Kidney epithelial cell (primary cell): ENCODE measurements at places on chromosomes 7 and 10.
A peak's percentile ranks its signal among the peaks of the same experiment; 100 is the strongest.

GRCh38 chr7:30750010-30750409, 1.9 kb upstream of the INMT start:
- no peak for DNase-seq

- no peak for DNase-seq
Measured at GRCh38 chr7:150685219-150686029, at the start of gene GIMAP2. GIMAP2 (plus strand) TSS chr7:150685706; CDS start chr7:150687060, 1,354 bp downstream.

- no peak for DNase-seq
Measured at GRCh38 chr10:52642208-52642607, 130.4 kb downstream of the MBL2 start.

- DNase-seq, result no peak
Measured at GRCh38 chr7:135512135-135512887, 2.4 kb upstream of the CNOT4 start.

DNA sequence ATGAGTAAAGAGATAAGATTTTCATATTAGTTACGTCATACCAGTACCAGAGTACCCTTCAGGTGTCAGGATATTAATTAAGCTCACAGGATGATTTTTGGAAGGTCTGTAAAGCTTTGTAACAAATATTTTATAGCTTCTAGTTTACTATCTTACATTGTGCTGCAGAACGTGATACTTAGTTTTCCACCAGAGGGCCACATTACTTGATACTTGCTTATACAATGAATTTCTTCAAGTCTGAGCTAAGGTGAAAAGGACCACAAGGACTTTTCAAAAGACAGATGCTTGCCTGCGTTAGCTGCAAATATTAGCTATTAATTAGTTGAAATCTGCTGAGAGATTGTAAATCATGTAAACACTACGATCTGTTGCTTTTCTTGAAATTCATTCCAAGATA, 12.2 kb downstream of the FOXP2 start:
- no peak for DNase-seq

DNA sequence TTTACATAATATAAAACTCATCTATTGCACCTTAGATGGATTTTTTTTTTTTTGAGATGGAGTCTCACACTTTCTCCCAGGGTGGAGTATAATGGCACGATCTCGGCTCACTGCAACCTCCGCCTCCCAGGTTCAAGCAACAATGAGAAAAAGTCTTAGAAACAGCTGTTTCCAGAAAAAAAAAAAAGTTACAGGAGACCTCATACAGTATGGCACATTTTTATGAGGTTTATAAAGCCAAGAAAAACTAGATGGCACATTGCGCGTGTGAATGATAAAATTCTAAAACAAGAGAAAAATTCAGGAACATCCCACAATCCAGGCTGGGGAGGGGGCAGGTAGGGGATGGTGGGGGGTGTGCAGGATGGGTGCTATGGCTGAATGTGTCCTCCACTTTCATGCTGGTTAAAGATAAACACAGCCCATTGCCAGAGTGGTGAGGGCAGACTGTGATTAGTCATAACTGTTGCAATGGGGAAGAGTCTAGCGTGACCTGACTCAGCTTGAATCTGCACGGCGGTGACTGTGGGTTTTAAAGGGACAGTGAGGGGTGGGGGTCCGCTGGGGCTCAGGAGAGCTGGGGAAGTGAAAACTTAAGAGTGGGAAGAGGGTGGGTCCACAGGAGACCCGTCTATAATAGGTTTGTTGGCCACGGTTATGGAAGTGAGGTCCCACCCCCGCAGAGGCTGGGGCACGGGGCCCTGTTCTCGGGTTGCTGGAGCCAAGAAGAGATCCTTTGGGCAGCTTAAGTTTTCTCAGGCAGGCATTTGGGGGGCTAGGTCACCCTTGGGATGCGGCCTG, 11.9 kb upstream of the LRRC27 start:
- DNase-seq, result peak; percentile 77

GRCh38 chr7:37431413-37431812, 17.3 kb downstream of the ELMO1 start:
- no peak for DNase-seq
